ENCODE measurements at places on chromosomes 4 and X.

DNA sequence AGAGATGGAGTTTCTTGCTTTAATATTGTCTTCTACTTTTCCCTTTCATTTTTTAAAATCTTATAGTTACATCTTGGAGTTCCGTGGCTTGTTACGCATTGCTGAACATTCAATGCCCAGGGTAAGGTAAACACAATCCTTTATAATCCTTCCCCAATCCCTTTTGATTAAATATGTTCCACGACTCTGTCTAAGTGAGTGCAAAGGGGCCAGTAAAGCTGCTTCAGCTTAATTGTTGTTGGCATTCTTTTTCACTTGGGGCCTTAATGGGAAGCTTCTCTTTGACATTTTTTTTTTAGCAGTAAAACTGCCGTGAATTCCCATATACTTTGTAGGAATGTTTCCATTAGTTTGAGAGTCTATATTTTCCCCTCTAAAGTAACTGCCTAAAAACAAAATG is 1028.1 kb downstream of the C4orf33 start:
- DNase-seq = no peak

DNA sequence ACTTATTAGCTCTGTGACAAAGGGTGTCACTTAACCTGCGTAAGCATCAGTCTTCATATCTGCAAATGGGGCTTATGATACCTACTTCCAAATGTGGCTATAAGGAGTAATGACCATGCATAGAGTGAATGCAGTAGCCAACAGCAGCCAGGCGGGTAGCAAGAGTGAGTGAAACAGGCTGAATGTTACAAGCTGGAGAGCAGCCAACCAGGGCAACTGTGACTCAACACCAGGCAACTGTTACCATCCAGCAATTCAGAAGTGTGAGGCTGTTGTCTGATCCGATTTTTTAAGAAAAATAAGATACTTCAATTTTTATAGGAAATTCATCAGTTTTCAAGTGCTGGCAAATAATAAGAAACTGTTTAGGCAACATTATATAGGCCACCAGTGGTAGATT is 270.2 kb upstream of the TAPT1 start:
- no peak for DNase-seq

- no peak for DNase-seq
Measured at GRCh38 chrX:139834879-139835278, 98.0 kb downstream of the ATP11C start.

DNA sequence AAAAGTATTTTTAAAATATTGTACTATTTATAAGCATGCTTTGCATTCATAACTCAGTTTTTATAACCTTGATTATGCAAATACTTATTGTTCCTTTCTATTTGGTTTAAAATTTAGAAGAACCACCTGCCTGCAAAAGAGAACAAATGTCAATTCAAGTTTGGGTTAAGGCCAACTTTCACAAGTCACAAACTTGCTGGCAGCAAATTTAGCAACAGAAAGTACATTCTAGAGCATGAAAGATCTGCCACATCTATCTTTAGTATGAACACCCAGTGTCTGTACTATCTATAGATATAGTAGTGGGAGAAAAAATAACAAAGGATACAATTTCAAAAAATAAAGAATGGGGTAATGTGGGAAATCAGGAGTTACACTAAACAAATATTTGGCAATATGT is 1014.2 kb downstream of the C4orf33 start:
- DNase-seq = no peak

DNA sequence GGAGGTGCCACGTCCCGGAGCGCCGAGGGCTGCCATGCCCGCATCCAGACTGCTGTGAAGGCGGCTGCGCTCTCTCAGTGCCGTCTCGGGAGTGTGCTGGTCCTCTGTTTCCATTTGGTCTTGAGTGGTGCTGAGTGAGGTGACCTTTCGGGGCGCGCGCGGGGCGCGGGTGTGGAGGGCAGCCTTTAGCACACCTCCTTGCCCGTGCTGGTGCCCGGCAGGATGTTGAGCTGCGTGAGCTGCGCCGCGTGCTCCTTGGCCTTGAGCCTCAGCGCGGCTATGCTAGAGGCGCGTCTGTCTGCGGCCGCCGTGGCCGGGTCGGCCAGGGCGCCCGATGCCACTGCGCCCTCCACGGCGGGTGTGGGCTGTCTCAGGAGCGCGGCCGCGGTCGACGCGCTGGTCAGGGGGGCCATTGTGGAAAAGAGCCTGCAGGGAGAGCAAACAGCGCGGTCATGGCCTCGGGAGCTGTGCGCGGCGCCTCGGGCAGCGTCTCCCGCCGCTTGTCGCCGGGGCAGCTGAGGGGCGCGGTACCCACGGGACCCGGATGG is 11.2 kb downstream of the ARX start:
- DNase-seq = no peak

DNA sequence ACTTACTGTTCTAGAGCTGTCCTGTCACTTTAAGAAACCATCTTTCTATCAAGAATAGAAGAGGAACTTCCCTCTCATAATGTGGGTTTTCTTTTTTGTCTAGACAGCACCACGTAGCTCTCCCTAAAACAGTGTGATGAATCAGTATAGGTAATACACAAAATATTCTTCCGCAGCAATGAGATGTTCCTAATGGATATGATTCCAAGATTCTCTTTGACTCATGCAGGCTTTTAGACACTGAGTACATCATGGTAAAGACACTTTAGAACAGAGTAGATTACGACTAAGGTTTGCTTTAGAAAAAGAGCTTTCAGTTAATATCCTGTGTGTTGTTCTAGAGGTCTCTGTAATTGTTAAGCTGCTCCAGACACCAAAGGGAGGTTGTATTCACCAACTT is 69.8 kb downstream of the PTTG2 start:
- DNase-seq = no peak

DNA sequence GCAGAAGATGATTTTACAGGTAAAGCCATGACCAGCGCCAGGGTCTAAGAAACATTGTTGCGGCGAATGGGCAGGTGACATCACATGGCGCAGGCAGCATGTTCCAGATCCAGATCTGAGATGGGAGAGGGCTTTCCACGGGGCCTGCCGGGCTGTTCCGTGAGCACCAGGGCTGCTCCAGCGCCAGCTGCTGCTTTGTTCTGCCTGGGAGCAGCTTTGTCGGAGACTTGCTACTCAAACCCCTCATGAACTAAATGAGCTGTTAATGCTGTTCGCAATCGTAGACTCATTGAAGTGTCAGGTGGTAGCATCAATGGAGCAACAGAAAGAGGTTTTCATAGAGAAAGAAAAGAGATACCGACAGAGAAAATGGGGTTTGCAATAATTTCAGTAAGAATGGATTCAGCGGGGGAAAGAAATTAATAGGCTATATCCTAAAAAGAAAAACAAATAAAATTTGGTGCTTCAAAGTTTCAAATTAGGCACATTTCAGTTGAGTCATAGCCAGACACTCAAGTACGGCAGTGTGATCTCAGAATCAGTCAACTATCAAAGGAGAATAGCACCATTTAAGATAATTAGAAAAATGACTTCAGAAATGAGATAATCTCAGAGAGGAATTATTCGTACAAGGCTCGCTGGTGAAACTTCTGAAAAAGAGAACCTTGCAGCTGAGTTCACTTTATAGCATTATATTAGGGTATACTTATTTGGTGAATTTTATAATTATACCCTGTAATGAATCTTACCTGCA is 23.9 kb downstream of the SORBS2 start:
- no peak for DNase-seq

DNA sequence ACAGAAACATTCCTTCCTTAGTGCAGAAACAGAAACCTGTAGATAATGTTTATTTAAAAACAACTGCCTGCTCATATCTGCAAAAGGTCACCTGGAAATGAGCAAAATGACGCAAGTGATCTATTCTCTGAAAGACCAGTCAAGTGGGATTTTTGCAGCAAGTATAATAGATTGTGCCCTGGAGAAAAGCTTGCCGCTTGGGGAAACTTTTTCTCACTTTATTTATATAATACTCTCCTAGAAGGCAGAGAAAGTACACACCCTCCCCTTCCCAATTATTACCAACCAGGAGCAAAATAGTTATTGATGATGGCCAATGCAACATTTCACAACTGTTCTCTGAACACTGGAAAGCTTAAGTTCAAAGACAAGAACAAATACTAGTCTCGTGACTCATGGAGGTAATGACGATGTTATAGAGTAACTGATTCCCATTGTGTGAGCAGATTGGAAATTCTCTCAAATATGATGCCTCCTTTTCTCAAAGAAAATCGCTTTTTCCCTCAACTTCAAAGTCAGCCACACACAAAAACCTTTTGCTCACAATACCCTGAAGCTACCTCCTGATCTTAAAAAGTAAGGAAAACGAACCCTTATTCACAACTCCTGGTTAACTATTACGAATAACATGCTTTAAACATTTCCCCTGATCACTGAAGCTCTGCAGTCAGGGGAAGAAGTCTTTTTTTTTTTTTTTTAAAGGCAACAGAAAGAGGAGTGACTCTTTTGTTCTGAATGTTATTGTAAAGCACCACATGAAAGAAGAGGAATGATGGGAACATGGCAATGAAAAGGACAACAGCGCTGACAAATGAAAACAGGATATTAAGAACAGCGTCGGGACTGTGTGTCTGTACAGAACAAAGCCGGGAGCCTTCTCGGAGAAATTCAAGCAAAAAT is 41.0 kb downstream of the MID1 start:
- no peak for DNase-seq

GRCh38 chrX:153865321-153865580 is 20.7 kb downstream of the L1CAM start:
- no peak for DNase-seq

- no peak for DNase-seq
Measured at GRCh38 chr4:7785017-7785416, 154.6 kb downstream of the AFAP1 start.

DNA sequence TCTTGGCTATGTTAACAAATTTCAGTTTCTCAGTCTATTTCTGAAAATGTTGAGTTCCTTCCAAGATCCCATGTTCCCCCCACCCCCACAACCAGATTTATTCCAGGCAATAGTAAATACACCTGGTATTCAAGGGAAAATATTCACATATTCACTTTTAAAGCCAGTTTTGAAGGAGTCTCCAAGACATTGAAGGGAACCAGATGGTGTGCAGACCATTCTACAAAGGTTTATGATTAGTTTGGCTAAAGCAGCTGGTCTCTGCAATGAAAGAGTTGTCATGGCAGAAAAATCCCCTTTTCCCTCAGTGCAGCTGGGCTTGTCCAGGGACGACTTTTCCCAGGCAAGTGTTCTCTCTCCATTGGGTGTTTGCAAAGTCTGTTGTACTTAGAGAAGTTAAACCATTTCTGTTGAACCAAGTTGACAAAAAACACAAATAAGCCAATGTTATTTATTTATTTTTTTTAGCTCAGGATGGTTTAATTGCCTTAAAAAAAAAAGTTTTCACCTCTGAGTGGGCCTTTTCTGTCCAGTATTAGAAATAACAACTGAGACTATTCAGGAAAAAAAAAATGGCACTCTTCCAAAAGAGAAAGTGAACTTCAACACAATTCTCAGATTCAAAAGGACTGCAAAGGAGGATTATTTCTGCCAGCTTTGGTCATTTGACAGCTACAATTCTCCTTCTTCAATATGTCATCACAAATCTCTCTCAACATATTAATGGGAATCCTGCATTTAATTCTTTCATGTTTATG is 410.6 kb downstream of the IL1RAPL1 start:
- DNase-seq = no peak

- DNase-seq = no peak
Measured at GRCh38 chr4:48369248-48369647, 27.9 kb downstream of the SLAIN2 start.

- DNase-seq = no peak
Measured at GRCh38 chr4:189505380-189505779, 435.3 kb upstream of the FRG1 start.

DNA sequence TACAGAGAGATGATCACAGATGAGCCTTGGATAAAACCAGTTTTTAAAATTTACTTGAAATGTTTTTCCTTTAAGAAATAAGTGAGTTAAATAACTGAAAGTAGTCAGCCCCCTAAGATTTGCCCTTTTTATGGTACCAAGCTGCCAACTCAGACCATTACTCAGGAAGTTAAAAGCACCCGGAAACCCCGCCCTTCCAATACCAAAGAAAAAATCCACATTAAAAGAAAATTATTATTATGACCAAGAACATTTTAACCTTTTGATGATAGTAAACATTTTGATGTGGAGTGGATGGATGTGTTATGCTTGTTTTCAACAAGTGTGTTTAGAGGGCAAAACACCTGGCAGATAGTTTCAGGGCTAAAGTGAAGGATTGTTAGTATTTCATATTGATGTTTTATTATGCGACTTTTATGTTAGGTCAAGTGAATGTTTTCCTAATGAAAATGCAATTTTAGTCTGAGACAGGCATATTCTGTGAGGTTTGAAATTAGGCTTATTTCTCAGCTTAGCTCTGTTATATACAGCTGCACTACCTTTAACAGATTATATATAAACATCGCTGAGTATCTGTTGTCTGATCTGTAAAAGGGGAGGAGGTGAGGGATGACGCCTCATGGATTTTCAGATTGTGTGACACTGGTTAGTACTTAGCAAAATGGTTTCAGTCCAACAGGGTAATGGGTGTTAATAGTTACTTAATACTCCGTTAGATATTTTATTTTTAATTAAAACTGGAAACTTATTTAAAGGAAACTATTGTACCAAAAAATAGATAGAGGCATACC is 89.0 kb downstream of the KDM6A start:
- DNase-seq = no peak

DNA sequence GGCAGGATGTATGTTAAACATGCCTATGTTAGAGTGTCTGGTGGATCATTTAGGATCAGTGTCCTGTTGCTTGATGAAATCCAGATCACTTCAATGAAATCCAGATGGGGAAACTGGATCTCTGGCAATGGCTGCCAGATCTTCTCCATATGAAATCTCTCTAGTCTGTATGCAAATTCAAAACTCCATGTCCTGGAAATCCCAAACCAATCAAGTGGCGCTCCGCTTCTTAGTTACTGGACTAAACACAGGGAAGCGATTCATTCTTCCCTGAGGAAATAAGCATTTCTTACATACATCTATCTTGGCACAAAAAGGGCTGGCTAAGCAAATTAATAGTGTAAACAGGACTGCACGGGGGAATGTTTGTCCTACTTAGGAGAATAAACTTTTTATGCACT is 94.9 kb downstream of the HDAC8 start:
- DNase-seq = no peak

Measured in D721Med (cell line).